ENCODE measurements at places on chromosomes 13 and 19.

- peak overlapping the region; percentile 47 for H3K27ac ChIP-seq
- peaks cover 74% of the 10 kb centered on the region for H3K4me1 ChIP-seq
- no peaks in the 10 kb centered on the region for H3K27me3 ChIP-seq
- no peak for DNase-seq
- no peak overlapping the region for H3K4me3 ChIP-seq
These were observed 7.7 kb downstream of the SMAD9 start for GRCh38 chr13:36912369-36912768.

DNA sequence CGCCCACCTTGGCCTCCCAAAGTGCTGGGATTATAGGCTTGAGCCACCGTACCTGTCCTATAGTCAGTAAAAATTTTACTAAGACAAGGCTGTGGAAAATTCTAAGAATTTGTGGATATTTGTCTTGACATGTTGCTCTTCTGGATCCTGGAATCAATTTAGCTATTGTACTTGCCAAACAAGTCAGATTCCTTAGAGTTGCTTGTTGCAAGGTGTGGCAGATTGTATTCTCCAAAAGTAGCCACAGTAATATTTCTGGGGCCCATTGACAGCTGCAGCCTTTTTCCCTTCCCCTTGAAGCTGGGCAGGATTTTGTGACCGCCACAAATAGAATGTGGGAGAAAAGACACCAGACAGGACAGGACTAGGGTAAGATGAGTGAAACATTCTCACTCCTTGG is 98.8 kb upstream of the TMTC4 start:
- H3K27me3 ChIP-seq = no peaks in the 10 kb centered on the region
- DNase-seq = no peak
- no peak overlapping the region for H3K4me3 ChIP-seq
- H3K27ac ChIP-seq = no peak overlapping the region
- no peaks in the 10 kb centered on the region for H3K36me3 ChIP-seq
- no peaks in the 10 kb centered on the region for H3K4me1 ChIP-seq

- H3K27ac ChIP-seq = no peak overlapping the region
- no peak for DNase-seq
- no peak overlapping the region for H3K4me3 ChIP-seq
- no peaks in the 10 kb centered on the region for H3K4me1 ChIP-seq
These were observed 17.0 kb downstream of the RXFP2 start for GRCh38 chr13:31756346-31756745.

- no peaks in the 10 kb centered on the region for H3K36me3 ChIP-seq
- DNase-seq = peak; percentile 42
- no peak overlapping the region for H3K4me3 ChIP-seq
- peaks cover 42% of the 10 kb centered on the region for H3K4me1 ChIP-seq
- no peaks in the 10 kb centered on the region for H3K27me3 ChIP-seq
- no peak overlapping the region for H3K27ac ChIP-seq
These were observed 248.8 kb downstream of the DACH1 start for GRCh38 chr13:71618159-71618558.

GRCh38 chr13:30466841-30467252 is 1.1 kb upstream of the HMGB1 start:
- peak overlapping the region; percentile 82 for H3K4me3 ChIP-seq
- H3K36me3 ChIP-seq = peaks cover 21% of the 10 kb centered on the region
- H3K27me3 ChIP-seq = no peaks in the 10 kb centered on the region
- DNase-seq = peak; percentile 48

DNA sequence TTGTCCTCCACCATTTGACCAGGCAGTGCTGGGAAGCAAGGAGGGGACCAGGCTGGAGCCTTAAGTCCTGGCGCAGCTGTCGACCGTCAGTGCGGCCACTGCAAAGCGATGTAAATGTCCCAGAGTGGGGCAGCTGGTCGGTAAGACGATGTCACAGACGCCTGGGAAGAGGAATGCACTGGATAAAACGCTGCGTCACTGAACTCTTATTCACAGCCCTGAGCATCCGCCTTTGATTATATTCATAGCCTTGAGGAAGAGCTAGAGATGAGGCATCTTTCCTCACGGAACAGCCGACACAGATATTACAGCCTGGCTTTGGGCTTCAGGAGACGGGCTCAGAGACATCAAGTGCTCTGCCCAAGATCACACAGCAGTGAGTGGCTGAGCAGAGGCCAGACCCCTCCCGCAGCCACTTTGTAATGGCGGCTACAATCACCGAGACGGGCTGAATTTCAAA is 17.6 kb upstream of the TUBGCP3 start:
- H3K4me3 ChIP-seq = peak overlapping the region; percentile 41
- no peaks in the 10 kb centered on the region for H3K4me1 ChIP-seq
- H3K27ac ChIP-seq = no peak overlapping the region
- no peak for DNase-seq
- peaks cover 5% of the 10 kb centered on the region for H3K27me3 ChIP-seq

DNA sequence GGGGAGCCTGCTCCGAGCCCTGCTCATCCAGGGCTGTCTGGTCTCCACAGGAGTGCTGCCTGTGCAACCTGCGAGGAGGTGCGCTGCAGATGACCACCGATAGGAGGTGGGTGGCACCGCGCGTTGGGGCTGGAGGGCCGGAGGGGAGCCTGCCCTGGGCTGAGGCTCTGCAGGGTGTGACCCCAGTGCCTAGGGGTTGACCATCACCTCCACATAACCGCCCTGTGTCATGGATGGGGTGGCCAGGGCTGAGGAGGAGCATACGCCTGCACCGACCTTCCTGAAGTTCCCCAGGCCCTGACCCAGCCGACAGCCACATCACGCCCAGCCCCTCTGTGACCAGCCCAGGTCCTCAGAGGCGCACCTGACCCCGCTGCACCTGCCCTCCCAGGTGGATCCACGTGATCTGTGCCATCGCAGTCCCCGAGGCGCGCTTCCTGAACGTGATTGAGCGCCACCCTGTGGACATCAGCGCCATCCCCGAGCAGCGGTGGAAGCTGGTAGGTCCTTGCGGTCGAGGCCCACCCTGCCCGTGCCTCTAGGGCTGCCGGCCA is 168.7 kb downstream of the KDM4B start:
- no peak overlapping the region for H3K27ac ChIP-seq
- H3K36me3 ChIP-seq = peaks cover 22% of the 10 kb centered on the region
- no peaks in the 10 kb centered on the region for H3K27me3 ChIP-seq
- no peak for DNase-seq
- H3K4me1 ChIP-seq = peaks cover 7% of the 10 kb centered on the region
- no peak overlapping the region for H3K4me3 ChIP-seq

GRCh38 chr13:50152224-50152623 is 137.0 kb downstream of the KCNRG start:
- H3K27ac ChIP-seq = no peak overlapping the region
- no peaks in the 10 kb centered on the region for H3K36me3 ChIP-seq
- H3K4me3 ChIP-seq = peak overlapping the region; percentile 17
- no peaks in the 10 kb centered on the region for H3K27me3 ChIP-seq

- no peak for DNase-seq
- H3K4me3 ChIP-seq = no peak overlapping the region
- no peak overlapping the region for H3K27ac ChIP-seq
- H3K27me3 ChIP-seq = no peaks in the 10 kb centered on the region
- no peaks in the 10 kb centered on the region for H3K36me3 ChIP-seq
These were observed 36.8 kb downstream of the NEK5 start for GRCh38 chr13:52092087-52092486.

DNA sequence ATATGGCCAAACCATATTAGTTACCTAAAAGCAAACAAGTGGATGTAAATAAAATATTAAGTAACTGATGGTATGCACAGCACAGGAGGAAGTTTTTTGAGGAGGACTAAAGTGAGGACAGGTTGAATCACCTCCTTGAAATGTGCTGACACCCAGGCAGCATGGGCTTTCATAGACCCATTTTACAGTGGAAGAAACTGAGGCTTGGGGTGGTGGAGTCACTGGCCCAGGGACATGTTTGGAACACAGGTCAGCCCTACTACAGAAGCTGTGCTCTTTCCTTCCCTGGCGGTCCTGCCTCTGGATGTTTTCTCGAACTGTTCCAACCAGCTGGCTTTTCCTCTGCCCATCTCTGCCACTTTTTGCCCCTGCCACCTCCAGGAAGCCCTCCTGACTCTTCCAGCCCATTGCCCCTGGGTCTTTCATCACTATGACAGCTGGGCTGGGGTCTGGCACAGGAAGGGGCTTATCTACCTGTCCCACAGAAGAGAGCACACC is 11.2 kb upstream of the PTPRS start:
- H3K27me3 ChIP-seq = no peaks in the 10 kb centered on the region
- peak overlapping the region; percentile 58 for H3K27ac ChIP-seq
- no peaks in the 10 kb centered on the region for H3K36me3 ChIP-seq
- no peak overlapping the region for H3K4me3 ChIP-seq
- no peak for DNase-seq

DNA sequence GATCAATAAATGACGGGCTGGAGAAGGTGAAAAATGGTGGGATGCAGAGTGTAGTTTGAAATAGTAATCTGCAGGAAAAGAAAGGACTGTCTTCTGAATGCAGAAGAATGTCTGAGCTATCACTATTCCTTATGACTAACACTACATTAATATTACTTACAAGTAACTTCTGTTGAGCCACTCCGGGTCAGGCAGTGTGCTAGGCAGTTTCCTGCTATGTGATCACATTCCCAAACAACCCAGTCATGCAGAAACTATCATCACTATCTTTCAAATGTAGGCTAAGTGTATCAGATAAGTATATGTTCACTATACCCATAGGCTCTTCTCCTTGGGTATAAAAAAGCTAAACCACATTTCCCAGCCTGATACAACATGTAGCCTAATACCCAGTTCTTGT is 6.6 kb downstream of the ZNF599 start:
- H3K27me3 ChIP-seq = no peaks in the 10 kb centered on the region
- H3K36me3 ChIP-seq = no peaks in the 10 kb centered on the region
- no peak overlapping the region for H3K4me3 ChIP-seq
- H3K4me1 ChIP-seq = no peaks in the 10 kb centered on the region
- H3K27ac ChIP-seq = no peak overlapping the region

DNA sequence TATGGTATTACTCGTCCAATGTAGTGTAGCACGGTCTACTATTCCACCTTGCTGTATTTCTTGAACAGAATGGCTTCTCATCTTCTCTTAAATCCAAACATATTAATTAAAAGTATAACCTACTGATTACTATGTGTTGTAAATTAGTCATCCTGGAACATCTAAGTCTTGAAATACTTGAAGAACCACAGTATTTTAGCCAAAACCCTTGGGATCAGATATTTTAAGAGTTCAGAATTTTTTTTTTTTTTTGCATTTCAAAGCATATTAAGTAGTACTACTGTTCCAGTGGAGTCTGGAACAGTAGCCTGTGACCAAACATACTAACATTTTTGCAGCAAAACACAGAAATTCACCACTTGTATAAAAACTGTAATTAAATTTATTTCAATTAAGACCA is 30.1 kb downstream of the ZC3H13 start:
- peak overlapping the region; percentile 53 for H3K27ac ChIP-seq
- H3K27me3 ChIP-seq = no peaks in the 10 kb centered on the region
- H3K4me1 ChIP-seq = peaks cover 96% of the 10 kb centered on the region
- H3K4me3 ChIP-seq = no peak overlapping the region
- H3K36me3 ChIP-seq = peaks cover 92% of the 10 kb centered on the region

GRCh38 chr13:29499506-29500165 is 95.9 kb downstream of the SLC7A1 start:
- H3K36me3 ChIP-seq = no peaks in the 10 kb centered on the region
- no peak overlapping the region for H3K4me3 ChIP-seq
- no peak overlapping the region for H3K27ac ChIP-seq
- H3K27me3 ChIP-seq = no peaks in the 10 kb centered on the region
- DNase-seq = no peak
- no peaks in the 10 kb centered on the region for H3K4me1 ChIP-seq

GRCh38 chr19:46746281-46747057 is at the start of gene STRN4:
STRN4 (minus strand) TSS chr19:46746450; CDS start chr19:46746430, 20 bp downstream.
- H3K4me1 ChIP-seq = no peaks in the 10 kb centered on the region
- peak within 1 kb of the TSS; percentile 100 for H3K4me3 ChIP-seq
- DNase-seq = peak; percentile 84
- peak within 1 kb of the TSS; percentile 96 for H3K27ac ChIP-seq
- peaks cover 13% of the 10 kb centered on the region for H3K36me3 ChIP-seq

DNA sequence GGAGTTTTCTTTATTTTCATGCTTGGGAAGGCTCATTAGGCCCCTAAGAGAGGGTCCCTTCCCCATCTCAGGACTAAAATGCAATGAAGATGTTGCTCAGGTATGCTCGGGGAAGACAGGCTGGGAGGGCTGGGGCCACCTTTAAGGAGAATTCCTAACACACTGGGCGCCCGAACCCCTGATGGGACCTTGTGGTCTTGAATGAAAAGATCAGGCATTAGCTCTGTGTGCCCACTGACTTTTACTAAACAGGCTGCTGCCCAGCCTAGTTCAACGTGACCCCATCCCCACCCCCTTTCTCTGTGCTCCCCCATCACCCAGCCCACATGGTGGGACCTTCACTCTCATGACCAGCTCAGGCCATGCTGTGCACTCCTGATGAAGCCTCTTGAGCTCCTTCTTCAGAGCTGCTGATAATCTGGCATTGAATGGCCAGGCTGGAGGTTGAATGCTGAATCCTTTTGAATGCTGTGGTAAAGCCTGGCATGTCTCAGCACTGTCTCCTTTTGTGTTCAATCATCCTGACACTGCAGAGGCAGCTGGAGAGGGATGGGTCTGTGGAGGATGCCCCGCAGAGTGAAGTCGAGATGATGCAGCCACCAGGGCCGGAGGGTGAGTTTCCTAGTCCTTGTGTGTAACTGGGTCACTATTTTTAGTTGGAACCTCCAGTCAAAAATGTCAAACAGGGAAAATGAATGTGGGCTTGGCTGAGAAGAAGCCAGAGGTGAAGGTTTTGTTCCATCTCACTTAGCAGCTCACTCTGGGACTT is 209.1 kb downstream of the UQCRFS1 start:
- no peak overlapping the region for H3K4me3 ChIP-seq
- DNase-seq = no peak
- no peaks in the 10 kb centered on the region for H3K4me1 ChIP-seq
- no peak overlapping the region for H3K27ac ChIP-seq

- peaks cover 44% of the 10 kb centered on the region for H3K27me3 ChIP-seq
- H3K4me1 ChIP-seq = no peaks in the 10 kb centered on the region
- no peak overlapping the region for H3K27ac ChIP-seq
- H3K36me3 ChIP-seq = no peaks in the 10 kb centered on the region
- peak; percentile 75 for DNase-seq
These were observed 16.2 kb upstream of the PRODH2 start for GRCh38 chr19:35828692-35829301.
